CD4-positive, alpha-beta T cell treated with Interleukin-17A for 4 hours (primary cell): ENCODE measurements at places on chromosomes 1 and 21.

GRCh38 chr1:234851450-234852438 lies 241.8 kb upstream of the IRF2BP2 start:
- DNase-seq, result no peak

DNA sequence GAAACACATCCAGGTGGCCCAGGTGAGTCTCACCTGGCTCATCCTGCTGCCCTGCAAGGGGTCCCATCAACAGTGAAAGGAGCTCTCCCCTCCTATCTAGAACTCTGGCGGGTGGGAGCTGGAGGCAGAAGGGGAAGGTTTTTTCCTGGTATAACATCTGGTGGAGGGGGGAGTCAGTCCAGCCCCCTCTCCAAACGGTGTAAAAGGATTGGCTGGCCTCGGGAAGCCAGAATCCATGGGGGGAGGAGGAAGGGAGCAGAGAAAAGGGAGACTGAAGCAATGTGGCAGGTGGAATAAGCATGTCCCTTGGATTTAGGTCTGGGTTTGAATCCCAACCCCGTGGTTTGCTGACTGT lies 1.2 kb upstream of the CAMK2N1 start:
- no peak for DNase-seq

GRCh38 chr1:233245191-233245765 lies 50.2 kb downstream of the PCNX2 start:
- DNase-seq, result no peak

DNA sequence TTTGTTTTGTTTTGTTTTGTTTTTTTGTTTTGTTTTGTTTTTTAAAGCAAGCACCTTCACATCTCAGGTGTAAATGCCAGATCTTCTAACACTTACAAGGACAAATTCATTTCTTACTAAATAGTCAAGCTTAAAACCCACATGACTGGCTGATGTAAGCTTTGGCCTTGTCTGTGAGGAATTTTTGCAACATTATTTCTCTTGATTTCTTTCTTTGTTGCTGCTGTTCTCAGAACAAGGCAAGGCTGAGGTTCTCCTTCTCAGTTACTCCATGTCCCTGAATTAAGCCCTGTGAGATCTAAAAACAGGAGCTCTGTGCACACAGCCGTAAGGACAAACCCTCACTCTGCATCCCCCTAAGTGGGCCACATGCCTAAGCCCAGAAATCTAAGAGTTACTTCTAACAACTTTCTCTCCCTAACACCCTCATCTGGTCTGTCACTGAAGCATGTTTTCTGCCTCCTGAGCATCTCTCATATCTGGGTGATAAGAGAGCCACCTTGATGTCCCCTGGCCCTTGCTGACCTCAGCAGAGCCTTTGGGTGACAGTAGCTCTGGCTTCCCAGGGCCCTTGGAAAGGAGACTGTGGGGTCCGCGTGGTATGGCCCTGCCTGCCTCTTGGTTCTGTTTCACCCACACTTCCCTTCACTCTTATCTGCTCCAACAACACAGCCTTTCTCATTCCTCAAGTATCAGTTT lies 81.2 kb upstream of the HOOK1 start:
- DNase-seq, result no peak

GRCh38 chr21:35045542-35046262 lies 3.4 kb downstream of the RUNX1 start:
- peak; percentile 69 for DNase-seq

DNA sequence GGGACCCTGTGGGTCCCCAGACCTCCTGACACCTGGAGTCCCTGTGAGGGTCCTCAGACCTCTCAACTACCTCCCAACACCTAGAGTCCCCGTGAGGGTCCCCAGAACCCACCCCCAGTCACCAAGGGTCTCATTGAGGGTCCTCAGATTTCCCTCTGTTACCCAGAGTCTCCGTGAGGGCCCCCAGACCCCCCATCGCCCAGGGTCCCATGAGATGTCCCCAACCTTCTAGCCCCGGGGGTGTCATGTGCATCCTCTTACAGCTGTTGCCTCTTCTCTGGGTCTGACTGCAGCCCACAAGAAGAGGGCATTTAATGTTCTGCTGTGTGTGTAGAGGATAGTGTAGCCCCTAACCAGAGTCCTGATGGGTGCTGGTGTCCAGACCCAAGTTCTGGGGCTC lies 2.0 kb upstream of the GJC2 start:
- DNase-seq, result no peak

DNA sequence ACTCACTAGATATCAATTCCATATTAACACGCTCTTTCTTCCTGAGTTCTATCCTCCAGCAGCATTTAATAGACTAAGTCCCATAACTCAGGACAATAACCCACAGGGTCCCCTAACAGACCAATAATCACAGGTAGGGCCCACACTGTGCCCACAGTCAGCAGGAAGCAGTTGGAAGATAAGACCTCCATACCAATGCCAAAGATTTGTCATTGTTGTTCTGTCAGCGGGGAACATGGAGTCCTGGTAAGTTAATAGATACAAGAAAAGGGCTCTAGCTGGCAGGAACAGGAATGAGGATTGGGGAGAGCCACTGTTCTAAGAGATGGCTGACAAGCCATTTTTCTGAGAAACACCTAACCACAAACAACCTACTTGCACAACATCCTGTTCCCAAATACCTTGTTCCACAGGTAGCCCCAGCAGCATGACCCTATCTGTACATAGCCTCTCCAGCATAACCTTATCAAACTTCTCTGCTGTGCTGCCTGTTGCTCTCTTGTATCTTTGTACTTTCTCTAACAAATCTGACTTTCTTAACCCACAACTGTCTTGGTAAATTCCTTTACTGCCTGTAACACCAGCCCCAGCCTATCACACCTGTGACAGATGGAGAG lies 142.0 kb upstream of the KCNJ15 start:
- DNase-seq, result no peak

DNA sequence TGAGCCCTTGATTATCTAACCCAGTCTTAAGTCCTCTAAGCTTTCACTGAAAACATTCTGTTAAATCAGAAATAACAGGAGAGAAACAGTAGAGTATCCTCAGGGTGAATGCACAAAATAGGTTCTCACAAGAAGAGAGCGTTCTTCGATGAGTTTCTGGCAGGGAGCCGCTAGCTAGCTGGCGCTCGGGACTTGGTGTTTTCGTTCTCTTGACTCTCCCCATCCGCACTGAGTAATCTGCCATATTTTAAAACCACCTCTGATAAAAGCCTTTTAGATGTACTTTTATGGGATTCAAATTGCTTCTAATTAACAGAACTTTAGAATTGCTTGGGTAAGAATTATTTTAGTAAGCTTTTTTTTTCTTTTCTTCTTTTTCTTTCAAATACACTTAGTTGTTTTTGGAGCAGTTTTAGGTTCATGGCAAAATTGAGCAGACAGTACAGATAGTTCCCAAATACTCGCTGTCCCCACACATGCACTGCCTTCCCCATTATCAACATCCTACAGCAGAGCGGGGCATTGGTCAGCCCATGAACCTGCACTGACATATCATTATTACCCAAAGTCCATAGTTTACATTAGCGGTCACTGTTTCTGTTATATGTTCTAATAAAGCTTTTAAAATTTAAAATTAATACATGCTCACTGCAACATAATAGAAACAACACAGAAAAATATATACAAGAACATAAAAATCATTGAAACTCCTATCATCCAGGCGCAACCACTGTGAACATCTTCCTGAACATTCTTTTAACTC lies 35.4 kb downstream of the PRDM2 start:
- no peak for DNase-seq

- DNase-seq, result no peak
Measured at GRCh38 chr21:16072221-16072620, 342.4 kb downstream of the USP25 start.

DNA sequence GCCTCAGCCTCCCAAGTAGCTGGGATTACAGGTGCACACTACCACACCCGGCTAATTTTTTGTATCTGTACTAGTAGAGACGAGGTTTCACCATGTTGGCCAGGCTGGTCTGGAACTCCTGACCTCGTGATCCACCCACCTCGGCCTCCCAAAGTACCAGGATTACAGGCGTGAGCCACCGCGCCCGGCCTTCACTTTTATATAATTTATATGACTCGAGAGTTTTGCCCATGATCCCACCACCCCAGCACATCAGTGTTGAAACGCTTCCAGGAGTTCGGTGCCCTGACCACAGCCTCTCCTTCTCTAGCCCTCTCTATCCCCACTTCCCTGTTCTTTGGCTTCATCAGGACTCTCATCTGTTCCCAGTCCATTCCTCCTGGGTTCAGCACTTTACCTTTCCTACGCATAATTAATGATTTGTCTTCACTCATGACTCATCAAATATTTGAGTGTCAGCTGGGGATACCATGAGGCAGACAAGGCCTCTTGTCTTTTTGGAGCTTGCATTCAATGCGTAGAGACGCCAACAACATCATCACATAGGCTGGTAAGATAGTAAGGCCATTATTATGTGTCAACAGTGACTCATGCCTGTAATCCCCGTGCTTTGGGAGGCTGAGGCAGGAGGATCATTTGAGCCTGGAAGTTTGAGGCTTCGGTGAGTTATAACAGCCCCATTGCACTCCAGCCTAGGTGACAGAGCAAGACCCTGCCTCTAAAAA lies 1.4 kb downstream of the PMF1 start:
- peak; percentile 18 for DNase-seq

GRCh38 chr1:63671514-63671913 lies 78.3 kb downstream of the PGM1 start:
- no peak for DNase-seq

GRCh38 chr1:224092601-224093000 lies 21.3 kb upstream of the FBXO28 start:
- DNase-seq, result no peak

DNA sequence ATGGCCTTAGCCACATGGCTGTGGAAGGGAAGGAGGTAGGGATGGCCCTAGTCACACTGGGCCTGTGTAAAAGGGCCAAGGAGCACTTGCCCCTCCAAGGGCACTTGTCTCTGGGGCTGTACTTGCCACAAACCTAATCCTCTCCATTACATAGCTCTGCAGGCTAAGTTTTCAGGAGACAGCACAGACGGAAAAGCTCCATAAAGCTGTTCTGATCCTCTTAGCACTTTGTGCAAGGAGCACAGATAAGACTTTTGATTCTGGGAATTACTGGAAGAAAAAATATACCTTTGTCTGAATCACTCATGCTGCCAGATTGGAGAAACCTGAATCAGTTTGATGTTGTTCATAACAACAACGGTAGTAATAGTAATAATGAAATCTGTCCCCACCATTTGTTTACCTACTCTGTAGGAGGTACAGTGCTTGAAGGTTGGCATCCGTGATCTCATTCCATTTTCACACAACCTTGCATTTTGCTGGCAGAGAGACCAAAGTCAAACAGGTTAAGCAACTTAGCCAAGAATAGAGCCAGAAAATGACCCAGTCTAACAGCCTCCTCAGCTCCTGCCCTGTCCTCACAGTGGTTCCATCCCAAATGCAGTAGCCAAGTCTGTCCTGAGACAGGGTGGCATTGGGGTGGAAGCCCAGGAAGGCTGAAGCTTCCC lies 207.1 kb downstream of the ROR1 start:
- no peak for DNase-seq

DNA sequence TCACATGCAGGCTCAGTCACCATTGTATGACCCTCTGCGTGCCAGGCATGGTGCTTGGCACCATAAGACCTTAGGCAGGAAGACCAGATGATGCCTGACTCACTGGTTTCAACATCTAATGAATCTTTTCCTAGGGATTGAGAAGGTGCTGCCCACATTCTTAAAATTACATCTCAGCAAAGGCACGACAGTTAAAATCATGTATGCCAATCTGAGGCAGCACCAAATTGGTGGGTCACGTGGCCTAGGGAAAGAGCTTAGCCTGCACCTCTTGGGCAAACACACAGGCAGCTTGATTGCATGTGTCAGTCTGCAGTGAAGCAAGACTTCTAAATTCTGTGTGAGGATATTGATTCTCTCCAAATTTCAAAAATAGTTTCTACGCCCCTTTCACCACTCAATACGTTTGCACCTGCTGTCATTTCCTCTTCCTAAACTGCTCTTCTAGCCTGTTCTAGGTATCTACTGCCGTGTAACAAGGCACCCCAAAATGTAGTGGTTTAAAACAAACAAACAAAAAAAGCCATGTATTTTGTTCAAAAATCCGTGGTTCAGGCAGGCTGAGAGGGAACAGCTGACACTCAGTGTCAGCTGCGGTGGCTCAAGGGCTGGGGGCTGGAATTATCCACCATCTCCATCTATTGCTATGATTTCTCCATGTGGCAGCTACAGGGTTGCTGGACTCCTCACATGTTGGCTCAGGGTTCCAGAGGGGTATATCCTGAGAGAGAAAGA lies 160.2 kb upstream of the FGGY start:
- no peak for DNase-seq

GRCh38 chr1:184330875-184331274 lies 56.0 kb upstream of the C1orf21 start:
- DNase-seq, result no peak

- no peak for DNase-seq
Measured at GRCh38 chr1:155651861-155652661, 36.5 kb downstream of the YY1AP1 start.

DNA sequence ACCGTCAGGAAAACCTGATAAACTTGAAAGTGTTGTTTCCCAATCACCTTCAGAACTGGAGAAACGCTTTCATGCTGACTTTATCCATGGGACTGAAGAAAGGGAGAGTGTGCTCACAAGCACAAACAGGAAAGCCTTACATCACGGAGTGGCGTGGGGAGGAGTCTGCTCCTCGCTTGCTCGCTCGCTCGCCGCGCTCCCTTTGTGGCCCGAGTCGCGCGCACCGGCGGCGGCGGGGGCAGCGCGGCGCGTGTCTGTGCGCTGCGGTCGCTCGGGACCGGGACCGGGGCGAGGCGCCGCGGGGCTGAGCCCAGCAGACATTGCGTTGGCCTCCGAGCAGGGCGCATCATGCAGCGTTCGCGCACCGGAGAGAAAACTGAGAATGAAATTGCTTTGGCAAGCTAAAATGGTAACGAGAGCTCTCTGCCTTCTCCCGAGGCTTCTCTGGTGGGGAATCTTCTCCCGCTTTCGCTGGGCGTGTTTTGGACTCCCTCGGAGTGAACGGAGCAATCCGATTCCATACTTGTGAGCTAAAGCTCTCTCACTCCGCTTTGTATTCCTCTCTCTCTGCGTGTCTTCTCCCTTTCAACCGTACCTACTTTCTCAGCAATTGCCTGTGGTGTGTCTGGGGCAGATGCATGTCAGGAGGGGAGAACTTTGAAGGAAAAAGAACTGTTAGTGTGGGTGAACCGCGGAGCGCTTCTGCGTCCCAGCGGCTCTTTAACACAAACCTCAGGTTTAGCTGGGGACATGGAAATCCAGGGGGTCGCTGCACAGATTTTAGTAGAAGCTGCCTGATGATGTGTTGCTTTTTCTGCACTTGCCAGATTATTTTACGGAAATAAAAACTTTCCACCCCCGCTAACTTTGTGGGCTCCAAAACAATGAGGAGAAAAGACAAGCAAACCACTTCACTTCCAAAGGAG lies at the start of gene RGL1:
Gene RGL1, plus strand, starts transcription at position 205 of the 926 bp plus-strand sequence. Its CDS starts 178 bp downstream, at position 383.
- DNase-seq, result peak; percentile 40

- DNase-seq, result no peak
Measured at GRCh38 chr1:14741532-14741931, 143.0 kb downstream of the KAZN start.

- DNase-seq, result no peak
Measured at GRCh38 chr1:184380468-184380867, 6.4 kb upstream of the C1orf21 start.

DNA sequence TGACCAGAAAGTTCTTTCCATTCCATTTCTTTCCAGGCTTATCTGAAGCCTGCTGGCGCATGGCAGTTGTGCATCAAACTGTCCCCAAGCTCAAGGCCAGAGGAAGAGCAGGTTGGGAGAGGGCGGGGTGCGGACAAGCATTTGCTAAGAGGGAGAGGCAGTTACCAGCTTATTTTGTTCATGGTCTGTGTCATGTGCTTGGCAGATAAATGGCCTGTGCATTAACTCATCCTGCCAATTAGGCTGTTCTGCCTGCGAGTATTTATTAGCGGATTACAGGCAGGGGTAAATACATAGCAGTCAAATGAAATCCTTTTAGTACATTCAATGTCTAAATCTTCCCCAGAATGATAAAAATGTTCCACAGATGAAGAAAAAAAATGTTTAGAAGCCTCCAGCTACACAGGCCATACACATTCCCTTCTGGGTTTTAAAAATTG lies 48.9 kb upstream of the B3GALNT2 start:
- DNase-seq, result no peak
